ENCODE measurements at places on chromosomes 1 and 21.

DNA sequence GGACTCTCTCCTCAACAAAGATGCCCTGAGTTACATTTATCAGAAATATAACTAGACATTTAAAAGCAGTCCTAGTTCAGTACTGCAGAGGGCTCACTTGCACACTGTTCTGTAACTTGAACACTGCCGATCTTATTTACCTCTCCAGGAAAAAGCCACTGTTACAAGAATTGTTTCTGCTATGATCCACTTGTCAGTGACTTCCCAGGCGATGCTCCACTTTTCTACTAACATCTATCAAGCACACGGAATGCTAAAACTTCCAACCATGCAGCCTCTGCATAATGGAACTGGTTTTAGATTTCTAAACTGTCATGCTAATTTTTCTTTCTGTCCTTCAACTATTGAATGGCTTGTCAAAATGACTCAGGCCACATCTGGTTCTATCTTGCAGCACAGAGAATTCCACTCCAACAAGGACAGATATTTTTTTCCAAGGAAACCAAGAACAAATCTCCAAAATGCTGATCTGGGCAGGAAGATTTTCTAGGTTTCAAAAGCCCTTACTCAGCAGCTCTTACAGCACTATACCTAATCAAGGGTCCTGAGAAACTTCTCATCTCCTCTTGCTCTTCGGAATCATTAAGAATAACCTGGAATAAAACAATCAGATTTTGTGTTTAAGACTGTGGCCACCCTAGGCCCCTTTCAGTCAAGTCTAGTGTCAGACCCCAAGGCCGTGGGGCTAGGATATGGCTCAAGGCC is 9.9 kb downstream of the SEC16B start:
- DNase-seq: no peak

- DNase-seq: no peak
Observed at GRCh38 chr1:50084389-50084788, 24.3 kb upstream of the ELAVL4 start.

- DNase-seq: no peak
Observed at GRCh38 chr1:198771563-198772153, 132.8 kb downstream of the PTPRC start.

DNA sequence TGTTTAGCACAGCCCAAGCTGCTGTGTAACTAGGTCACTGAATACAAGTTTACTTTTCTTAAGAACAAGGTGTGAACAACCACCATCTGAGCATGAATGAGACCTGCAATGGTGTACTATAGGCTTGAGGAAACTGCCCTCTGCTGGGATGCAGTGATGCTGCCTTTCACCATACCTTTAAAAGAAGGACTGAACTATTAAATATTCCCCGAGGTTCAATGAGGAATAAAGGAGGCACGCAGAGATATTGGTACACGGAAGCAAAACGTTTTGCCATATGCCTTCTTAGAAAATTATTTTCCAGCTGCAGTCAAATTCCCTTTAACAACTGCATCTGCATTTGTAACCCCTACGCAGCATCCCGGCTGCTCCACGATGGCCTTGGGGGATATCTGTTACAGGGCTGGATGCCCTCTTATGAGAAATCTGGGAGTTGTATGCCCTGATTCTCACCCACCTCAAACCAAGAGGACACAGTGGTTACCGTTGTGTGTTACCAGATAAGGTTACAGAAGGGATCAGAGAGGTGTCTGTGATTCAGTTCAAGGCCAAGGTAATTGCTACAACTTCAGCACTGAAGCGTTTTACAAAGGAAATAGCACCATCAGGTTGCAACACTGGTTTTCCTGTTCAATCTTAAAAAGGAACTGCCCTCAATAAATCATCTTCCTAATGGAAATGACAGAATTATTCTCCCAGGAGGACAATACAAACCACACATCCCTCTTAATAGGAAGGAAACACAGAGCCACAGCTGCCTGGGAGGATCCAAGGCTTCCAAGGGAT is 470.5 kb downstream of the LTN1 start:
- DNase-seq: no peak

GRCh38 chr1:68551459-68551858 is 54.6 kb upstream of the DEPDC1 start:
- DNase-seq: no peak

DNA sequence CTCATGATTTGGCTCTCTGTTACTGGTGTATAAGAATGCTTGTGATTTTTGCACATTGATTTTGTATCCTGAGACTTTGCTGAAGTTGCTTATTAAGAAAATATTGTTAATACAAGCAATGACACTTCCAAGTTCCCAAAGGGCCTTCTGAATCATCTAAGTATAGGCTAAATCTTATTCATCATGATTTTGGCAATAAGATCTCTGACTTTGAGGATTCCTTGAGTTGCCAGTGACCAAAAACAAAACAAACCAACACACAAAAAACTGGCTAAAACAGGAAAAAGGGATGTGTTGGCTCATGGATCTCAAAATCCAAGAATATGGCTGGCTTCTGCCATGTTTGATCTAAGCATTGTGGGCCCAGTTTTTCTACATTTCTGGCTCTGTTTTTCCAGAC is 163.4 kb downstream of the HHIPL2 start:
- no peak for DNase-seq

- no peak for DNase-seq
Observed at GRCh38 chr1:94976971-94977548, 50.1 kb upstream of the CNN3 start.

DNA sequence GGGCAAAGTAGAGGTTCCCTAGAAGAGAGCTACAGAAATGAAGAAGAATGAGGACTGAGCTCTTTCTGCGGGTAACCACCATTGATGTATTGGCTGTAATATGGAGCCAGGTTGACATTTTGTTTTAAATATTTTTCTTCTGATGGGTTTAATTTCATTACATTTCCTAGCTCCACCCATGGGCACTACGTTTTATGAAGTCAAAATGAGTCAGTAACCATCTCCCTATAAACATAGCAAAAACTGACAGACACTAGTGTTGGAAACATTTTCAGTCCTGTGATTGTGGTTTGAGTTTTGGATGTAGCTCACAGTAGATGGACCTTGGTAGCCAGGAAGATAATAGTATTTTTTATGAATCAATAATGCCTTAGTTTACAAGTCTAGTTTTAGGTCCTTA is 470.4 kb upstream of the B3GALT2 start:
- DNase-seq: no peak

- no peak for DNase-seq
Observed at GRCh38 chr1:58932859-58933598, 149.2 kb upstream of the JUN start.

DNA sequence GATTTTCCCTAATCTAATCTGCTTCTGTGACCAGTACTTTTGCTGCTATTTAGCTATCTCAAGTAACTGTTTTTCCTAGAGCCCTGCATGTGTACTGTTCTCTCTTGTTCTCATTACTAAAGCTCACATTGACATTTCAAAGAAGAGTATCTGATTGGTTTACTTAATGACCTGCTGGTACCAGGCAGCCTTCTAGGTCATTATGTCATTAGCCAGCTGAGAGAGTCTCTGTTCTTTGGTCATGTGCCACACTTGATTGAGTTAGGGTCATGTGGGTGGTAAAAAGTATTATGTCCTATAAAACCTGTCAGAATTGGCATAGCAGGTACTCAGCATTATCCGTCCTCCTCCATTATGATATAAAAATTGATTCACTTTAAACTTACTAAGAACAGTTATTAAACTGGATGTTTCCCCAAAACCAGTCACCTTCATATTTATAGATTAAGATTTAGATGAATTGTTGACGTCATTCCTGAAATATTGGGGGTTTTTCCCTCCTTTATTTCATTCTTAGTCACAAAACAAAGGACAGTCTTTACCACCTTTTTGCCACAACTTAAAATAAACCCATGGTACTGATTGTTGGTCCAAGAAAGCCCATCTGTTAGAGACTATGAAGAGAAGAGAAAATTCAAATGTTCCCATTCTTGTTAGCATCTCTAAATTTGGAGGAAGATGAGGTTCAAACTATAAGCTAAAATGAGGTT is 22.2 kb downstream of the FNDC5 start:
- no peak for DNase-seq

DNA sequence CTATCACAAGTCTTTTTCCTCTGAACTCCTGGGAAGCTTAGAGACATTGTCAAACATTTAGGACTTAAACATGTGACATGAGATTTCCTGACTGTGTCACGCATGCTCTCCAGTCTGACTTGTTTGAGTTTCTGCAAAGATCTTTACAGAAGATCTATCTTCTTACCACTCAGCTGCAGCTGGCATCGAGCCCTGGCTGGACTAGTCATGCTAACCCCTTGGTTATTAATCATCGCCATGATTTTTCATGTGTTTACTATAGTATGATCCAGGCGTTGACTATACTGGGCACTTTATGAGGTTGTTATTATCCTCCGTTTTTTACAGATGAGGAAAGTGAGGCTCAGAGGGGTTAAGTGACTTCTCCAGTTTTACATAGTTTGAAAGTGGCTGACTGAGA is 18.1 kb upstream of the IRF2BP2 start:
- DNase-seq: no peak
